ENCODE measurements at places on chromosomes 16 and 17.

GRCh38 chr16:56747486-56748045, 17.6 kb downstream of the NUP93 start:
- DNase-seq: no peak

GRCh38 chr16:21663889-21664647, at the start of gene OTOA:
Gene OTOA, plus strand, starts transcription at chr16:21663968. Its CDS starts 14,547 bp downstream, at chr16:21678515.
- DNase-seq: no peak

DNA sequence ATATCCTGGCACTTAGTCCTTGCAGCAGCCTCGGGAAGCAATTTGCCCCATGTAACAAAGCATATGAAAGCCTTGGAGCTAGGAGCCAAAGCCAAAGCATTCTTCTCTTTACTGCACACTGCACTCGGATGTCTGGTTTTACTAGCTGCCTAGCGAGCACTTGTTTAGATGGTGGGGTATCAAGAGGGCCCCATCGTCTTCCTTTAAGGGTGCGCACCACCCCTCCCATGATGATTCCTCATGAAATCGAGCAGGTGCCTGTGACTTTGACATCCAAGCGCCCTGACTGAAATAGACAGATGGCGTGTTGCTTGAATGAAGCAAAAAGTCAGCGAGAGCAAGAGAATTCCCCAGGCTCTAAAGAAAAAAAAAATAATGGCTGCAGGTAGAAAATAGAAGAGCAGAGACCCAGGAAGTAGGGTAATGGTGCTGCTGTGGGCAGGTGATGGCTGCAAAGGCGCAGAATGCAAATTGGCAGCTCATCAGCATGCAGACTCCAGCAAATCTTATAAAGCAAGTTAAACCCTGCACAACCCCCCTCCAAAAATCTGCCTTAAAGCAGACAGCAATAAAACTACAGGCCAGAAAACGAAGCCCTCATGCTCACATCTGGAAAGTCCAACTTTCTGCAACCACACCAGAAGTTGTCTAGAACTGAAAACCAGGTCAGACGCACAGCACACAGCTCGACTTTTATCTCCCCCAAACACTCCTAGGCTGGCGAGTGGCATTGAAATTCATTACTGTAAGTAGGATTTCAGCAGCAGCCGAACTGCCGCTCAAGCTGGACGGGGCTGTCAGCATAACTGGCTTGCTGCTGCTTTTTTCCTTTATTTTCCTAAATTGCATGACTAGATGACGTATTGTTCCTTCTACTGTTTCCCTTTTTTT, 384.3 kb downstream of the RBFOX1 start:
- DNase-seq: no peak

DNA sequence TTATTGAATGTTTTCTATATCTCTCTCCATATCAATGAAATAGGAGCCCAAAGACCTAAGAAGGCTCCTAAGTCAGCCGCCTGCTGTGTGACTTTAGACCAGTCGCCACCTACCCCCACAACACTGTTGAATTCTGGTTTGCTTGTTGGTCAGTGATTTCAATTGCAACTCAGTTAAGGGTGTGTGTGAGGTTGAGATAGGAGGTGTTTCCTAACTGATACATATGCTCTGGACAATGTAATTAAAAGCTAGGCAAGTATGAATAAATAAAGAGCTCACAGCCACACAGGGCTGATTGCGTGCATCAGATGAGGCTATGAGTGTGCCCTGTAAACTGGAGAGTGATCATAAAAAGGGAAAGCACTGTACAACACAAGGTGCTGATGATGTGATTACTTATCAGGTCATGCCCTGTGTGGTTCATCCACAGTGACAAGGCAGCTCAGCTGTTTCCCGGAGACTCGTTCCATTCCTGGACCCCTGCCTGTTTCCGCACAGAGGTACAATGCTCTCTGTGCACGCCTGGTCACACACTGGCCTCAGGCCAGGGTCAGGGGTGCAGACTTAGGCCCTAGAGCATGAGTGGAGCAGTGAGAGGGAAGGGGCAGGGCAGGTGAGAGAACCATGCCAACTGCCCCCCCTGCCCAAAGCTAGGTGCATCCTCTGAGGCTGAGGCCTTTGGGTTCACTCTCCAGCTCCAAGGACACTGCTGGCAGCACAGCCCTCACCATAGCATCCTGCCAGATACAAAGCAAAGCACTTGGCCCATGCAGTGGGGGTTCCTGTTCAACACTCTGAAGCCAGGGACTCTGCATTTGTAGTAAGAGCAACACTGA, 3.3 kb upstream of the KRT35 start:
- DNase-seq: no peak

DNA sequence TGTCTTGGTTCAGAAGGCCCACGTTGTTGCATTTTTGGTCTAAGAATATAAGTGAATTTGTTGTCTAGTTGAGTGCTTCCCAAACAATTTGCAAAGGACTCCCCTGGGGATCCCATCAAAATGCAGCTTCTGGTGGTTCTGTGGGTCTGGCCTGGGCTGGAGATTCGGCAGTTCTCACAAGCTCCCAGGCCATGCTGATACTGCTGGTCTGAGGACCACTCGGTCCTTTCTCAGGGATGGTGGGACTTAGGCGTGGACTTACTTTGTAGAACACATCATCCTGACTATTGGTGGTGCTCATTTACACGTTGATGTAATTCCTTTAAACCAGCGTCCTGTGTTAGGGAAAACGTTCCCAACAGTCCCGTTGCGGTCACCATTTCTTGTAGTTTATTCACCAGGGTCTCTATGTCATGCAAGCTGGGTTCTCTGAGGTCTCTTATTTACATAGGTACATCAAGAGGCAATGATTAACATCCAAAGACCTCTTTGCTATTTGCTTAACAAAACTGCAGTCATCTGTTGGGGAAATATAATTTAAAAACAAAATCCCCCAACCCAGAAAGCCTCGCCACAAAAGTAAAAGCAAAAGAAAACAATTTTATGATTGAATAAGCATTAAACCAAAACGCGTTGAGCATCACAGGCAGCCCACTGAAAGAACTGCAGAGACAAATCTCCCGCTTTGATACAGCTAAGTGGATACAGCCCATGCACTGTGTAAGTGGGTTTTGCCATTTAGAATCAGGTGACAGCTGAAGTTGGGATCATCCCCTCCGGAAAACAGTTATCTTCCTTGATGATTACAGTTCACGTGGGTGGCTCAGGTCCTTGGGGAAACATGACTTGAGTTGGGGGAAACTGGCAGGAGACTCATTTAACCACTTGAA, 39.0 kb upstream of the SEC14L1 start:
- no peak for DNase-seq

DNA sequence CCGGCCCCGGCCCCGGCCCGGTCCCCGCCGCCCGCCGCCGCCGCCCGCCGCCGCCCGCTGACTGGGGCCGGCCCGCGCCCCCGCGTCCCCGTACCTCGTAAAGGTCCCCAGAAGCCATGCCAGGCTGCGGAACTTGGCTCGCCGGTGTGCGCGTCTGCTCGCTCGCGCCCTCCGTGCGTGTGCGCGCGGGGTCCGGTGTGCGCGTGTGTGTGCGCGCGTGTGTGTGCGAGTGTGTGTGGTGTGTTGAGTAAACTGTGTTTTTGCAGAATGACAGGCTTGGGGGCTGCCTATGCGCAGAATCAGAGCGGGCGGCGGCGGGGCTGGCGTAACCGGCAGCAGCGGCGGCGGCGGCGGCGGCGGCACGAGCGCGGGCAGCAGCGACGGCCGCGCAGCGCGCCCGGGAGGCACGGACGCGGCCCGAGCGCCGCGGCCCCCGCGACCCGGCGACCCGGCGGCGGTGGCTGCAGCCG, 307 bp downstream of the CDYL2 start:
- DNase-seq: peak; percentile 10

GRCh38 chr17:34252444-34253138, 2.5 kb upstream of the CCL2 start:
- no peak for DNase-seq

- DNase-seq: no peak
Measured at GRCh38 chr16:88454523-88454947, 1.5 kb downstream of the ZFPM1 start.

GRCh38 chr17:48510761-48511604, 19.8 kb downstream of the HOXB1 start:
- DNase-seq: no peak

DNA sequence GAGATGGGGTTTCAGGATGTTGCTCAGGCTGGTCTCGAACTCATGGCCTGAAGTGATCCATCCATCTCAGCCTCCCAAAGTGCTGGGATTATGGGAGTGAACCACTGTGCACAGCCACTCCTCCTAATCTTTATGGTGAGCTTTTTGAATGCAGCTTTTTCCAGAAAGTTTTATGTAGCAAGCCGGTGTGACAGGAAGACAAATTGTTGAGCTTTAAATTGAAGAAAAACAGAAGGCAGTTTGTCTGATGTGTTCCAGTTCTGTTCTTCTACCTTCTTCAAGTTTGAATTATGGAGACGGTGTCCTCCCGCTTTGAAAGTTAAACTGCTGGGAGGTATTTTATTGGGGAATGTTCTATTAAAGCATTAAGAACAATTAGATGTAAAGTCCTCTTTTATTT, 177.1 kb downstream of the SNX29 start:
- no peak for DNase-seq

- DNase-seq: no peak
Measured at GRCh38 chr16:84725481-84726078, 25.8 kb downstream of the USP10 start.

DNA sequence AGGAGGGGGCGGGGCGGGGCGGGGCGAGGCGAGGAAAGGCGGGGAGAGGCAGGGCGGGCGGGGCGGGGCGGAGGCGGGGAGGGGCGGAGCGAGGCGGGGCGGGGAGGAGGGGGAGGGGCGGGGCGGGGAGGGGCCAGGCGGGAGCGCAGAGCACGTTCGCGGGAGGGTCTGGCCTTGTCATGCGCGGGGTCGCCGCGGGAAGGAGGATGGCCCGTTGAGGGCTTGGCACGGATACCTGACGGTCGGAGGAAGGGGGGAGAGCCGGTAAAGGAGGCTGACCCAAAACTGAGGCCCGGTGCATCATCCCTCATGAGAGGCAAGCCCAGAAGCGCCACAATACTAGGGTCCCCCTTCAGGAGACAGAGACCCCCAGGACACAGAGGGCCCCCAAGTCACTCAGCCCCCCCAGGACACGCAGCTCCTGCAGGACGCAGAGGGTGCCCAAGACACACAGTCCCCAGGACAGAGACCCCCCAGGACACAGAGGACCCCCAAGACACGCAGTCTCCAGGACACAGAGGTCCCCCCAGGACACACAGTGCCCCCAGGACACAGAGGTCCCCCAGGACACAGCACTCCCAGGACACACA, 593 bp upstream of the WDR45B start:
- DNase-seq: peak; percentile 21

DNA sequence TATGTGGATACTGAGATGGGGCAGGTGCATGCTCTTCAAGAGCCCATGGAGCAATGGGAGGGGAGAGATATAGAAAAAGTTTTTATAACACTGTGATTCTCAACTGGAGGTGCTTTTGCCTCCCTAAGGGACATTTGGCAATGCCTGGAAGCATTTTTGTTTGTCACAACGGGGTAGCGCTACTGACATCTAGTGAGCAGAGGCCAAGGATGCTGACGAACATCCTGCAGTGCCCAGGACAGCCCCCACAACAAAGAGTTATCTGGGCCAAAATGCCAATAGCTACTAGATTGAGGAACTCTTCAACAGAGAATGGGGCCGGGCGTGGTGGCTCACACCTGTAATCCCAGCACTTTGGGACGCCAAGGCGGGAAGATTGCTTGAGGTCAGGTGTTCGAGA, 67.2 kb upstream of the CLEC3A start:
- no peak for DNase-seq

GRCh38 chr16:64933885-64934284, 188.0 kb downstream of the CDH11 start:
- DNase-seq: no peak

DNA sequence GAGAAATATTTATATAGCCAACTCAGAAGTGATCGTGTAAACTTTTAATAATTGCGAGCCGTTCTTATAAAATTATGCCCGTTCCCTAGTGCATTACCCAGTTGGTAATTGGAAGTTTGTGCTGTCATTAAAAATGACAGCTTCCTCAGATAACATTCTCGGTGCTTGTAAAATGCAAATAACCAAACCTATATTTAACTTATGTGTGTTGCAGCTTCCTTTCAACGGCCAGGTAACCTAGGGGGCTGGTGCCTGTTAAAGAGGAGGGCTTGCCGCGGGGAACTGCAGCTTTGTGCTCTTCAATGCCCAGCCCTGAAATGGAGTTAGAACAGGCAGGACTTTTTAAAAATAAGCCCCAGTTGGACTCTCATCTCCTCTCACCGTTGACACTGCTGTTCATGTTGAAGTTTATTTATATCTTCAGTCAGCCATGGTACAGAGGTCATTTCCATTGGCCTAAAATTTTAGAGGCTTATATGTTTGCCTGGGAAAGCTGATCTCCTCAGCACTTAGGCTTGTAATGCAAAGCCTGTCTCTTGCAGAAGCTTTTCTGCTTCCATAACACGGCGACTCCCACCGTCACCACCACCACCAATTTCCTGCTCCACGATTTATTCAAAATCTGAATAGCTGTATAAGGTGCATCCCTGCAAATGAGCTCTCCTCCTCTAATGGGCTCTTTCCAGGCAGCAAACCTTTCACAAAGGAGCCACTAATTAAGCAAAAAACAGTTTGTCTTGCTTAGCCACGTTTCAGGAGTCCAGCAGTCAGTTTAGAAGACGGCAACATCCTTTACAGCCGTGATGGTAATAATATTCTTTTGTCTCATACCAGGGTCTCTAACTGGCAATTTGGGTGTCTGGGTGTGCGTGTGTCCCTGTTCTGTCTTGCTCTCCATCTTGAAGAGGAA, 74.7 kb downstream of the RPA1 start:
- DNase-seq: no peak

DNA sequence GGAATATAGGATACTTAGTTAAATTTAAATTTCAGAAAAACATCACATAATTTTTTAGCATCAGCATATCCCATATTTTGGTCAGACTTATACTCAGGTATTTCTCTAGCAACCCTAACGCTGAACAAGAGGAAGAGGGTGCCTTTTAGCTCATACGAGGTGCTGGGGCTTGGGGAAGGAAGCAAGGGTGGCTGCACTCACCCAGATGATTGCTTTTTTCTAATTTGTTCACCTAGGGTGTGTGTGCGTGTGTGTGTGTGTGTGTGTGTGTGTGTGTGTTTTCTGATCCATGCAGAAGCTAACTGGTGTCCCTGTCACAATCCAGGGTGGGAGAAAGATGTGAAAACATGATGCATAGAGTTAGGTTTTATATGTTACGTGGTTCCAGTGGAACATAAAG, 81.2 kb downstream of the WNT3 start:
- DNase-seq: no peak

- no peak for DNase-seq
Measured at GRCh38 chr16:78372277-78372676, 272.8 kb downstream of the WWOX start.

DNA sequence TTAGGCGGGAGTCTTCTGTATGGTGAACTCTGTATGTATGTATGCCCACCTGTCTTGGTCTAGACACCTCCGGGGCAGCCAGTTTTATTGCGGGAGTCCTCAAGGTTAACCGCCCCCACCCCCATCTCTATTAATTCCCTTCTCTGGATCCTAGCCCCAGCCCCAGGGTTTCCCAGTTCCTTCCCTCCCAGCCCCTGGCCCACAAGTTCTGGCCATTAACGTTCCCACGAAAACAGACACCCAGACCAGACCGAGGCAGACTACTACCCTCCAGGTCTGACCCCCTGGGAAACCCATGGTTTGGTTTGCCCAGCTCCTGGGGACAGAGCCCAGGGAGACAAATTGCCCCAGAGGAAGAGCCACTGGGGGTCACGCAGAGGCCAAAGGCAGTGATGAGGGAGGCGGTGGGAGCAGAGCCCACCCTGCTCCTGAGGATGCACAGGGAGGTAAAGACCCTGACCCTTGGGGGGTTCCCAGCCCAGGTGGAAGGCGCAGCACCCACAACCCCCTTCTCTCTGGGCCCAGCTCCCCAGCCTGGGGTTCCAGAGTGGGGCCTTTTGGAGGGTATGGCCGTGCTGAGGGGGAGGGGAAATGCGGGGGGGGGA, 8.5 kb downstream of the TBKBP1 start:
- DNase-seq: no peak

GRCh38 chr17:19362277-19363113, at the start of gene B9D1:
Gene B9D1, minus strand, starts transcription at chr17:19362723. Its CDS starts 154 bp downstream, at chr17:19362569.
- DNase-seq: peak; percentile 93
